Psoas muscle (tissue), 8 donors: ENCODE measurements at places on chromosomes 6 and 20.

DNA sequence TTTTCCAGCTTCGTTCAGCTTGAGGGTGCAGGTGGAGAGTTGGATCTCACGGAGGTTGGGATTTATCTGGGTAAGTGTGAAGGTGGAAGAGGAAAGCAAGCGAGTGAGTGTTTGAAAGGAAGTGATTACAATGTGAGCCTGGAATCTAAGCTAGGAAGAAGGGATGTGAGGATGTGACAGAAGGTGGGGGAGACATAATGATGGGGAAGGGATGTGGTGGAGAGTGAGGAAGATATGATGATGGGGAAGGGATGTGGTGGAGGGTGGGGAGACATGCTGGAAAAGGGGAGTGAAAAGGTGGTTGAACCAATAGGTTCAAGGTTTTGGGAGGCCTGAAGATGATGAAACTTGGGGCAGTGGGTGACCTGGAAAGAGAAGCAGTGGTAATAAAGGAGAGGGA lies 23.2 kb downstream of the KIAA1755 start:
- no peak for DNase-seq

DNA sequence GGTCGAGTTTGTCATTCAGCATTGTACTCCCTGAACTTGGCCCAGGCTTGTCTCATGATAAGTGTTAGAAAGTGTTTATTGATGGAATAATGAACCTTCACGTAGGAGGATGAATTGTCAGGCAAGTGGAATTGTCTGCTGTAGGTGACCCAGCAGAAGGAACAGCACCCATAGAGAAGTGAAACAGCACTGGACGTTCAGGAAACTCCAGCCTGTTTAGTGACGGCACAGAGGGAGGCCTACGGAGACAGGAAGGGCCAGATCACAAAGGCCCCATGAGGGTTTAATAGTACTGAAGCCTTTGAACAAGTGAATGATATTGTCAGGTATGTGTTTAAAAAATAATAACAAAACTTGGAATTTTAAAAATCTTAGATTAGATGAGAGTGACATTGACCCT lies 2.9 kb downstream of the STX11 start:
- DNase-seq: no peak

GRCh38 chr6:34506718-34507117 lies 40.8 kb downstream of the PACSIN1 start:
- DNase-seq: no peak

- DNase-seq: no peak
Measured at GRCh38 chr20:21161926-21162325, 36.0 kb downstream of the KIZ start.

GRCh38 chr6:166277018-166277417 lies 31.2 kb downstream of the PRR18 start:
- DNase-seq: no peak
